ENCODE measurements at places on chromosomes 2 and 18.

DNA sequence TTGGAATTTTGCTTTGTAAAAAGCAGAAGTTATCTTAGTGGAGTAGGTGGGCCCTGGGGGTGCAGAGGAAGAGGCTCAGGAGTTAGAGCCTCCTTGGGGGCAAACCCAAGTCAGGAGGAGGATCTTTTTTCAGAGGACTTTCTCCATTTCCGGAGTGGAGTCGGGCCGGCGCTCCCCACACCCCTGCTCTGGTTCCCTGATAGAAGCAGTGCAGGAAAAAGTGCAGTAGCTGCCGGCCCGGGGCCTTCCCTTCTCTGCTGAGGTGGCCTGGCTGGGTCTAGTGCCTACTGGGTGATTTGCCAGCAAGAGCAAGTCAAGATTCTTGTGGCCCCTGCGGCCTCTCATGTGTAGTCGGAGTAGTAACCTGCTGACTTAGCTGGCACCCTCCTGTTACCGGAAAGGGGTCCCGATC lies 124.2 kb upstream of the HS6ST1 start:
- DNase-seq = no peak

GRCh38 chr2:43092520-43093179 lies 133.8 kb downstream of the ZFP36L2 start:
- no peak for DNase-seq

- DNase-seq = no peak
These were observed 51.6 kb downstream of the LDAH start for GRCh38 chr2:20771299-20771698.

- no peak for DNase-seq
These were observed 199.7 kb downstream of the PID1 start for GRCh38 chr2:229071292-229071976.

DNA sequence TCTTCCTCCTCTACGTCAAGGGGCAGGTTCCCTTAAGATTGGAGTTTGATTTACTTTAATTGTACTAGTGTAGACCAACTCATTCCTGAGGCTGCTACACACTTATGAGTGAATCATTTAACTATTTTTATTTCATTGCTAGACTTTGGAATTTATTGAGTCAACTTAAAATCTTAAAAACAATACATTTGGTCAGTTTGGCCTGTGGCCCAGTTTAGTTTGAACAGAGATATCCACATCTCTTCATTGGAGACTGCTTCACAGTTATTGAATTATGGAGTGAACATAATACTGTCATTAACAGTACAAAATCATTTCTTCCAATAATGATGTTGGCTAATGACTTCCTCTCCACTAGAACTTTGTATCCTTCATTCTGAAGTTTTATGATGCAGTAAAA lies 34.5 kb upstream of the STPG4 start:
- no peak for DNase-seq

DNA sequence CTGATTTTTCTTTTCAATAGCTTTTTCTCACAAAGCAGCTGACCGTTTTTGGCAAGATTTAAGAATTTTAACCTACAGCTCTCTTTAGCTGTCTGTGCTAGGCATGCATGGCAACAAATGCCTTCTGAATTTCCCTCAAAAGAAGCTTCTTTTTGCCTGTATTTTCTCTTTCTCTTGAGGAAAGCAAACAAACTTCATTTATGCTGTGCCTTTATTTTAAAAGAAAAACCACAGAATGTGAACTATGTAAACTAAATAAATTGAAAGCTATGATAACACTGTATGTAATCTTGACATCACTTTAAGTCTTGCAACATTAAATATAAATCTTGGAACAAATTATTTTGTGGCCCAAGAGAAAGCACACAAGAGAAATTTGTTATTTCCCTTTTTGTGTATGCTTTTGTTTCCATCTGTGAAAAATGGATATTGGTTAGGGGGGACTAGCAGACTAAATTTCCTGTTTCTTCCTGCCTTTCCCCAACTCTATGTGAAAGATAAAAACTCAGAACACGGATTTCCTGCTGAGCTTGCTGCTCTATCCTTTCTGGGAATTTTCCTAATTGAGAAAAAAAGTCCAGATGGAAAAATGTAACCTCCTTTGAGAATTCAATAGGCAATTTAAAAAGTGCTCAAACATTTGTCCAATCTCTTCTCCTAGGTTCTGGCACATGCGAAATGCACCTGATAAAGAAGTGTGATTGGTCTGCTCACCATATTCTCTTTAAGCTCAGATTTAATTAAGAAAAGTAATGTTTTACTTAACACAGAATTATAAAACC lies 20.9 kb upstream of the TFPI start:
- no peak for DNase-seq

GRCh38 chr2:160381425-160381951 lies 112.1 kb downstream of the RBMS1 start:
- DNase-seq = no peak

- no peak for DNase-seq
These were observed 49.3 kb downstream of the GLS start for GRCh38 chr2:190929919-190930318.

- DNase-seq = no peak
These were observed 39.9 kb downstream of the NGEF start for GRCh38 chr2:232973011-232973735.

GRCh38 chr18:49757513-49758262 lies 55.6 kb downstream of the ACAA2 start:
- no peak for DNase-seq

DNA sequence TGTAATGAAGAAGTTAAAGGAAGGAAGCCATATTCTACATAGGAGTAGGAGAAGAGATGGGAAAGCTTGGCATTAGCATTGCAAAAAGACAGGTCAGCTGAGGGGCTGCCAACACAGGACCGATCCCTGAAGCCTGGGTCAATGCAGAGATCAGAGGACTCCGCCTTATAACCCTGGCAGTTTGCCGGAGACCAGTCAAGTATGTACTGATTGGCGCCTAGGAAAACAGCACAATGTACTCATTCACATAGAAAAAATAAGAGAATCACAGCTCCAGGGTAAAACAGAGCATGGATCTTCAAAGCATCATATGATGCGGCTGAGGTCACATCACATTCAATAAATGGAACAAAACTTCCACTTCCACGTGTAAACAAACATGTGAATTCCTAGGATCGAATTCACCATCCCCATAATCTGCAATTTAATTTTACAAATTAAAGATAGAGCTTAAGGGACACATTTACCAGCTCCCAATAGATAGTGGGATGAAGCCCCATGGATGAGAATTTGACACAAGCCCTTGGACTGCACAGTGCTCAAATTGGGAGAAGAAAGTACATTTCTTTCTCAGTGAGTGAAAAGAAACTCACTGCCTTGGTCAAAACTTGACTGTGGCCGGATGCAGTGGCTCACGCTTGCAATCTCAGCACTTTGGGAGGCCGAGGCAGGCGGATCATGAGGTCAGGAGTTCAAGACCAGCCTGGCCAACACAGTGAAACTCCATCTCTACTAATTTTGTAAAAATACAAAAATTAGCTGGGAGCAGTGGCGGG lies 135.0 kb upstream of the KLHL14 start:
- no peak for DNase-seq

GRCh38 chr2:202171241-202171825 lies 67.1 kb downstream of the SUMO1 start:
- no peak for DNase-seq

GRCh38 chr18:5052491-5052890 lies 144.6 kb downstream of the AKAIN1 start:
- DNase-seq = no peak

GRCh38 chr2:44713170-44713569 lies 228.3 kb upstream of the SIX3 start:
- no peak for DNase-seq

GRCh38 chr18:58525517-58525916 lies 103.4 kb downstream of the ALPK2 start:
- no peak for DNase-seq

DNA sequence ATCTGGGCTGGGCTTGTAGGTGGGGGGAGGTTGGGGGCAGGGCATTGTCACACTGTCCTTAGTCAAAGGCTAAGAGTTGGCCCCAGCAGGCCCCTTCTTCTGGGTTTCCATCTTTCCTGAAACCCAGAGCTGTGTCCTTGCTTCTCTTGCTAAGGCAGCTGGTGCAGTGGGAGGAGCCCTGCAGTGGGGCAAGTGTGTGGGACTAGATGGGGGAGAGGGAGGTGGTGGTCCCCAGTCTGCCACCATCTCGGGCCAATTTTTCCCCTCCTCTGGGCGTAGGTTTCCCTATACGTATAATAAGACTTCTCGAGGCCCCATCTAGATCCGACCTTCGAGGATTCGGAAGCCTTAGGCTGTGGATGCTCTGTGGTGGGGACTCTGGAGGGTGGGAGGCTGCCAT lies 3.5 kb downstream of the KCNF1 start:
- DNase-seq = no peak

- no peak for DNase-seq
These were observed 46.1 kb upstream of the STPG4 start for GRCh38 chr2:47201224-47201623.

DNA sequence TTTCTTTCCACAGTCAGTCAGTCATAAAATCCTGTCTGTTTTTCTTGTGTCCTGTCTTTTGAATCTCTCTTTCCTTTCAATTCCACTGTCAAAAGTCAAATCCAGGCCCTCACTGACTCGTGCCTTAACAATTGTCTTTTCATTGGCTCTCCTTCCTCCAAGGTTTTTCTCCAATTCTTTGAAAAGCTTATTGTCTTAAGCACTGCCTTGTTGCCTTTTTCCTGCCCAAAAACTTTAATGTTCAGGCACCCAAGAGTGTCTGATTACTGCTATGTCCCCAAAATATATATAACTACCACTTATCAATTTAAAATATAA lies 13.9 kb upstream of the SULT1C4 start:
- no peak for DNase-seq

DNA sequence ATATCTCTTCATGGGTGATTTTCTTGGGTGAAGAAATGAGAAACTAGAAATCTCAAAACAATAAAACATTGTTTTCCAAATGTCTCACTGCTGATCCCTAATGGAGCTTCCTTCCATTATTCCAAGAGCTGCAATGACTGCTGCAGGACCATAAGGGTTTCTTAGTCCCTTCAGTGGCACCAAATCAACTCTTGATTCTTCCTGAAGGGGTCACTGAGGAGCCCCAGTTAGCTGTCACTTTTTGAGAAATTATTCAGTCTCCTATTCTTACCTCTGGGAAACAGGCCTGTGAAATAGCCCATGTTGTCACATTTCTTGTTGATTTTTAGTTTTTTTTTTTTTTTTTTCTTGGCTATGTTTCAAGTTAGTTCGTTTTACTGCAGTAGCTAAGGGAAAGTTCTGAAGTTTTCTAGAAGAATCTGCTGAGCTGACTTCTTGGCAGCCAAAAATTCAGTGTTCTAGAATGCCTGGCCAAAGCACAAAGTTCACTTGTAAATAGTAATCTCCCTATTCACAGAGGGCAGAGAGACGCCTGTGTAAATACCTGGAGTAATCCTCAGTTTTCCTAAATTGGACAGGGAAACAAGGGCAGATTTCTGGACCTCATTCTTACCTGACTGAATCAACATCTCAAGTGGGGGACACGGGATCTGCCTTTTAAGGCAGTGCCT lies 480.0 kb downstream of the RIT2 start:
- DNase-seq = no peak

- DNase-seq = no peak
These were observed 195.2 kb downstream of the SLC8A1 start for GRCh38 chr2:40256649-40257048.

DNA sequence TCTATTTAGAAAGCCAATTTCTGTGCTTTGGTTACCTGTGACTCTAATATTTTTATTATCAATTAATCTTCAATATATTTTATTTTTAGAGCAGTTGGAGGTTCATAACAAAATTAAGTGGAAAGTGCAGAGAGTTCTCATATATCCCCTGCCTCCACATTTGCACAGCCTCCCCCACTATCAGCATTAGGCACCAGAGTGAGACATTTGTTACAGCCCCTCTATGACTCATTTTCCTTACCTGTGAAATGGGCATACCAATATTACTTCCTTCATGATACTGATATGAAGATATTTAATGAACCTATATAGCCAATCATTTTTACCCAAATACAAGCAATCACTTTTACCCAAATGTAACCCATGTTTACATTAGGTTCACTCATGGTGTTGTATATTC lies 34.0 kb upstream of the CYTIP start:
- no peak for DNase-seq

GRCh38 chr18:21118806-21119205 lies 7.2 kb upstream of the ROCK1 start:
- no peak for DNase-seq

GRCh38 chr2:188695953-188696352 lies 278.2 kb upstream of the COL3A1 start:
- no peak for DNase-seq

- no peak for DNase-seq
These were observed 484 bp downstream of the APCDD1 start for GRCh38 chr18:10454681-10455557.
